Activated CD4-positive, alpha-beta T cell treated with anti-CD3 and anti-CD28 coated beads for 4 hours (primary cell): ENCODE measurements at places on chromosomes 16 and 17.

DNA sequence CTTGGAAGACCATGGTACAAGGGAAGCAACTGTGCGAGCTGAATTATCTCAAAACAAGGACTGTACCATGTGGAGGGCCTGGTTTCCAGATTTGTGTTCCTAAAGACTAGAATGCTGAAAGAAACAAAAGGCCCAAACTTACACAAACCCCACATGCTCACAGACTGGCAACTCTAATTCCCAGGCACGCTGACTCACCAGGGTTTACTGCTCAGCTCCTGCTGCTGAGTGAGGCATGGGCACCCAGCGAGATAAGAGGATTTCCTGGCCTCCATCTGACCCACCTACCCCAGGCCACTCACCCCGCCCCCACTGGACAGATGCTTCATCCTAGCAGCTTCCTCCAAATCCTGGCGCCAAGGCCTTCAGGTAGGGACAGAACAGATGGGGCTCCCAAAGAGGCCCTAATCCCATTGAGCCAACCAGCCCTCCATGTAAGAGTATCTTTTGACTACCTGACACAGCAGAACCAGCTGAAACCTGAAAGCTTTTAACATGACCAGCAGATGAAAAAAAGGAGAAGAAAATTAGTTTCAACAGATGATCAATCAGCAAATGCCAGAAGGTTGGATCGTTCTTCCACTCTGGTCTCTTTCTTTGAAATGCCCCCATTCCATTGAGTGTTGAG is 33.9 kb downstream of the DCUN1D3 start:
- no peak for DNase-seq

GRCh38 chr16:55390630-55391237 is 66.7 kb downstream of the IRX6 start:
- DNase-seq = no peak

GRCh38 chr17:7929158-7930023 is at the start of gene KCNAB3:
TSS of gene KCNAB3 (minus strand) at chr17:7929856. CDS start at chr17:7929435, 421 bp downstream.
- peak; percentile 45 for DNase-seq

- no peak for DNase-seq
Observed at GRCh38 chr16:102060-102855, 24.2 kb downstream of the MPG start.

GRCh38 chr17:52030052-52030451 is 128.5 kb downstream of the CA10 start:
- DNase-seq = no peak
